Iris pigment epithelial cell (primary cell): ENCODE measurements at places on chromosomes 16 and 17.

DNA sequence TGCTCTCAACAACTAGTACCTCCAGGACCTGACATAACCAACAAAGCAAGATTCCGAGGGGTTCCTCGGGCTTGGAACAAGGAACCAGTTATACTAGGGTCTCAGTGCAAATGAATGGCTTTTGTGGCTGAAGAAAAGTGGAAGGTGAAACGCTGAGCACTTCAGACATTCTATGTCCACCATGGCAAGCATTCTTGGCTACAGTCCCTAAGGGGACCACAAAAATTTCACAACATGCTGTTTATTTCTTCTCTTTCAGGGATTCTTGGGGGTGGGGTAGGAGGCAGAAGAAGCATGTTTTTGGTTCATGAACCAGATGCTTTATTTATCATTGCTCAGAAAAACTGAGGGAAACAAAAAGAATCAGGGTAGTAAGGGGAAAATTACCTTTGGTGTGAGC, 479.9 kb upstream of the CDH11 start:
- peak; percentile 53 for DNase-seq

DNA sequence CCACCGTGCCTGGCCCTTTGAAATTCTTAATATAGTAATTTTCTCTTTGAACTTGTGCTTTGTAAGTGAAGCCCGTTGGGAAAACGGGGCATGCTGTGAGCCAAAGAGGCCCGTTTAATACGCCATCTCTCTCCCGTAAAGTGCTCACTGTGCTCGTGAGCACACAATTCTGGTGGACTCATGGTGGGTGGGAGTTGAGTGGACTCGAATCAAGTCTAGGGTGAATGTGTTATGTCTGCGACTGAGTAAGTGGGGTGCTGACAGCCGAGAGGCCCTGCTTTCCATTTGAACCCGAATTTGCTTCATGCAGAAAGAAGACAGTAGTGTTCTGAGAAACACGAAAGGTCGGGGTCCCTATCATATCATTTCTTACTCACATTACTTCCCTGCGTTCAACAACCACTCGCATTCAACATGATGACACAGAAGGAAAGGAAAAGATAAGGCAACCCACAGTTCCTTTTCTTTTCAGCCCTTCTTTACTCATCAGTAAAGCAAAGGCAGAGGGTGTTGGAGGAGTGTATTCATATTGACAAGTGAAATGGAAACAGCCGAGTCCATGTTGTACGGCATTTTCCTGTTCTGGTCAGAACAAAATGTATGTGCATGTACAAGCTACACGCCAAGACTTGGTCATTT, 4.8 kb upstream of the ATP2A3 start:
- DNase-seq, result no peak

DNA sequence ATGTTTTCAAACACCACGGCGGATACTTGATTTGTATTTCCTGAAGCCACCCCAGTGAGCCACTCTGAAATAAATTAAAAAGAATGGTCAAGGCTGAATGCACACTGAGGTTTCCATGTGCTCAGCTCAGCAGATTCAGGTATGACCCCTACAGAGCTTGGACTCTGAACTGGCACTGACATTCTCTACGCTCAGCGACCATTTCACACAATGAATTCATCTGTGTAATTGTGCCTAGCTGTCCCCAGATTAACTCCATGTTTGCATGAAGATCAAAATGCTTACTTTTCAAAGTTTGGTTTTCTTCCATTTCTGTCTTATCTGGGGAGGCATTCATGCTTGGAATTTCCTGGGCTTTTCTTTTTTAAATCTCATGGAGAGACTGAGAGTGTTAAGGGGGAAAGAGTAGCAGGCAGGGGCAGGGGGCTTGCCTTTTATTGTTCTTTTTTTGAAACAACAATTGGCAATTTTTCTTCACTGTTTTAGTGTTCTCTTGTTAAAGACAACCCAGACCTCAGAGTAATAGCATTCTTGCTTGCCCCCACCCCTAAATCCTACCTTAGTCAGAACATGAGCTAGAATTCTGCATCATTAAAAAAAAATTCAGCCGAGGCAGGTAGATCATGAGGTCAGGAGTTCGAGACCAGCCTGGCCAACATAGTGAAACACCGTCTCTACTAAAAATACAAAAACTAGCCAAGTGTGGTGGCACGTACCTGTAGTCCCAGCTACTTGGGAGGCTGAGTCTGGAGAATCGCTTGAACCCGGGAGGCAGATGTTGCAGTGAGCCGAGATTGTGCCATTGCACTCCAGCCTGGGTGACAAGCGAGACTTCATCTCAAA, 85.5 kb upstream of the HNF1B start:
- DNase-seq, result no peak

DNA sequence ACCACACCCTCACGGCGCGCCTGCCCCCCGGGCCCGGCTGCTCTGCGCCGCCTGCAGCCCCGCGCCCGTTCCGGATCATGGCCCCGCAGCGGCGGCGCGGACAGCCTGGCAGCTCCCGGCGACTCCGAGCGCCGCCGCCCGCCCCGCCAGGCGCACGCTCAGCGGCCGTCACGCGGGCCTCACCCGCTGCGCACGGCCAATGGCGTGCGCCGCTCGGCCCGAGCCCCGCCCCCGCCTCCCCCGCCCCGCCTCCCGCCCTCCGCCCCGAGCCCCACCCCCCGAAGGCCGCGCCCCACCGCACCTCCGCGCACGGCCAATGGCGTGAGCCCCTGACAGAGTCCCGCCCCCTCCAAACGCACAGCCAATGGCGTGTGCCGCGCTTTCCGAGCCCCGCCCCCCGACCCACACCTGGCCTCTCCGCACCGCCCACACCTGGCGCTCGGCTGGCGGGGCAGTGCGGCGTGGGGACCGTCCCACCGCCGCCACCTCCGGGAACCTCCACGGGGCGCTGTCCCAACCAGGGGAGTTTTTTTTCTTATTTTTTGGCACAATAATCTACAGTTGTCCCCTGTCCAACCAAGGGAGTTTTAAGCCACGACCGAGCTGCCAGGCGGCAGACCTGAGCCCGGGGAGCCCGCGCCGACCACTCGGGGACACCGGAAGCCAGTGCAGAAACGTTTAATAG, at the start of gene PCYT2:
Gene PCYT2, minus strand, starts transcription at position 123 of the 685 bp plus-strand sequence. Its CDS starts 44 bp downstream, at position 79.
- peak; percentile 78 for DNase-seq

- DNase-seq, result no peak
These were observed 40.6 kb upstream of the CDH5 start for GRCh38 chr16:66325717-66326376.

DNA sequence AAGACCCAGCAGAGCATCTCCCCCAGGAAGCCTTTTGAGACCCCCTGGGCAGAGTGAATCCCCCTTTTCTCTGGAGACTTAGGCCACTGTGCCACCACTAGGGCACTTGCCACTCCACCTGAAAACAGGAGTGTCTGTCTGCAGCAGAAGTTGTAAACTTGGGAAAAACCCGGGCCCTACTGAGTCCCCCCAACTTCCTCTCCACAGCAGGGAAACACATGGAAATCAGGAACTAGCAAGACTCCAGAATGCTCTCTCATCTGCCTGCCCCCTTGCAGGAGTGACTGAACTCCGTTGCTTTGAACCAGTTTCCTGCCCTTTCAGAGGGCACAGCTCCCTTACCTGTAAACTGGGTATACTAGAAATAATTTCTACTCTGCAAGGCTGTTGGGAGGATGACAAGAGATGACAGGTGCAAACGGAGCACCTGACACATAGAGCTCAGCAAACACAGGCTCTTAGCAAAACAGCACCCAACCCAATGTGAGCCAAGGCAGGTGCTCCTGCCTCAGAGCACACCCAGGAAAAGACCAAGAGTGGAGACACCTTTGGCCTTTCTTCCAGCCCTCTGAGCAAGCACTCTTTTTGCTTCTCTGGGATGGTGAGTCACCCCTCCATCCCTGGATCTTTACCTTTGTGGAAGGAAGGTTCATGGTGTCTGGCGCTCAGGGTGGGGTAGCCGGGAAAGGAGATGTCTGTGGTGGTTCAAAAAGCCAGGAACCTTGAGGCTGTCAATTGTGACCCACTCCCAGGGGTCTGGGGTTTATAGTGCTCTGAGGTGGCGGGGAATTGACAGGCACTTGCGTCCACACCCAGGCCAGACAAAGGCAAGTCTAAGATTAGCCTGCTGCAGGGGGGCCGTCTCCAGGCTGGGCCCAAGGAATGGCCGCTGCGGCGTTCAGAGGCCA, at the start of gene HCRT:
Gene HCRT, minus strand, starts transcription at position 740 of the 908 bp plus-strand sequence. Its CDS starts 87 bp downstream, at position 653.
- DNase-seq, result no peak

GRCh38 chr16:1256874-1257322, 1.0 kb downstream of the TPSD1 start:
- no peak for DNase-seq

- peak; percentile 48 for DNase-seq
These were observed 381.6 kb upstream of the ASIC2 start for GRCh38 chr17:33674685-33675084.

DNA sequence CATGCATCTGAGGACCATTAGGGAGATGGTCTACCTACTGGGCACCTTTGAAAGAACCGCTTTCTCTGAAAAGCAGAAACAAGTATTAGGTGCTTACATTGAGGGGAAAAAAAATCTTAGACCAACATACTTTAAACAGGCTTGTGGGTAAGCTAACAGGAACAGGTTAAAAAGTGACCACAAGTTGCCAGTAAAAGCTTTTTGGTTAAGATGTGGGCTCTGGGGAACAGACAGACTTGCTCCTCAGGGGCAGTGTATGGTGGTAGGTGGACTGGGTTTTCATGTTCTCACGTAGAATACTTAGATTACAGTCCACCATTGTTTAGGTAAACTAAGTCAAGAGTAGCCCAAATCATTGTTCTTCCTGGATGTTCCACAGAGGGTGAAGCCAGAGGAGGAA, 41.2 kb downstream of the REXO5 start:
- no peak for DNase-seq

DNA sequence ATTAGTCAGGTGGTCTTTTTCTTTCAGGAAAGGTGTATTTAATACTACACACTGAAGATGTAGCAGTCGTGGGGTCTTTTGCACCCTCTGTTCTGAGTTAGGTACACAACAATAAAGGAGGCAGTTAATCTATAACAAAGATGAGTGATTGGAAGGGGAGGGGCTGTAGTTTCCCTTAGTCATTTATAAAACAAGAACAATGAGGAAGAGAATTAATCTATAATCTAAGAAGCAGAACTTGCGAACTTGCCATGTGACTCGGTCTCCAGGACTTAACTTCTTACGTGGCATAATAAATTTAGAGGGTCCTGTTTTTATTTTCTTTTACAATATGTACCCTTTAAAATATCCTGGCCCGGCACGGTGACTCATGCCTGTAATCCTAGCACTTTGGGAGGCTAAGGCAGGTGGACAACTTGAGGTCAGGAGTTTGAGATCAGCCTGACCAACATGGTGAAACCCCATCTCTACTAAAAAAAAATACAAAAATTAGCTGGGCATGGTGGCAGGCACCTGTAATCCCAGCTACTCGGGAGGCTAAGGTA, 8.6 kb upstream of the APPBP2 start:
- DNase-seq, result no peak

DNA sequence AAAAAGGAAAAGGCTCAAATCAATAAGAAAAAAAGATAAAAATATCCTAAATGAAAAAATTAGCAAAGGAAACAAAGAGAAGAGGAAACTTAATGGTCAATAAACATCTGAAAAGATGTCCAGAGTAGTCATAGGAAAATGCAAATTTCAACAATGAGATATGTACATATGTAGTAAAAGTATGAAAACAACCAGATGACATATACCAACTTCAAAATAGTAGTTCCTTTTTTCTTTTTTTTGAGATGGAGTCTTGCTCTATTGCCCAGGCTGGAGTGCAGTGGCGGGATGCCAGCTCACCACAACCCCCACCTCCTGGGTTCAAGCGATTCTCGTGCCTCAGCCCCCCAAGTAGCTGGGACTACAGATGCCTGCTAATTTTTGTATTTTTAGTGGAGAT, 21.7 kb upstream of the NFAT5 start:
- DNase-seq, result no peak

- DNase-seq, result no peak
These were observed 31.9 kb downstream of the CACNG1 start for GRCh38 chr17:67076290-67076689.

DNA sequence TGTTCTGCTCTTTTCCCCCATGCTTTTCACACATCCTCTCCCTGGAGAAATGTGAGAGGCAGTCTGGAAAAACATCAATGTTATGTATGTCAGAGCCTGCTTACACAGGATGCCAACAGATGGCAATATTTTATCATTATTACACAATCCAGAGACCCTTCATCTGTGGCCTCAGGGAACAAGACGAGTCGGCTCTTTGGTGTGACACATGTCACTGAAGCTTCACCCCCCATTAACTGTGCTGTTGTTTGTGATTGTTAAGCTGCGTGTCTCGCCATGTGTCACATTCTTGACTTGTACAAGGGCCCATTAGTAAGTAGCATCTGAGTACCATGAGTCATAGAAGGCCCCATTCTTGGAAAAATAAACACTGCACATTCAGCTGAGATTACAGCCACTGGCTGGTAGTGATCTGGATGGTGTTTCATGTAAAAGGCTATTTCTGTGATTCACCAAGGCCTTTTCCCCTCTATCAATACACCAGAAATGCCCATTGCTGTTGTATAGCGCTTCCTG, 682.1 kb upstream of the SOX9 start:
- DNase-seq, result peak; percentile 96
